Liver (tissue), 10 donors: ENCODE measurements at places on chromosomes 1 and 21. TPM values are rescaled to one million over a fixed set of nuclear protein-coding genes. Genes with fewer than 3 reads are reported as not detected.

GRCh38 chr21:36654796-36655325 lies 44.1 kb upstream of the SIM2 start:
- no peaks in the 10 kb centered on the region for H3K4me1 ChIP-seq
- no peak overlapping the region for H3K4me3 ChIP-seq
- no peaks in the 10 kb centered on the region for H3K27me3 ChIP-seq
- DNase-seq = no peak
- H3K36me3 ChIP-seq = no peaks in the 10 kb centered on the region
- no peak overlapping the region for H3K27ac ChIP-seq

- H3K4me1 ChIP-seq = no peaks in the 10 kb centered on the region
- no peaks in the 10 kb centered on the region for H3K36me3 ChIP-seq
These were observed 48.5 kb downstream of the BACE2 start for GRCh38 chr21:41216486-41216885.

CRNN gene
- 0.05 TPM for total RNA-seq

NR5A2 gene
- total RNA-seq = 17.5 TPM
